ENCODE measurements at places on chromosomes 11 and 22.

DNA sequence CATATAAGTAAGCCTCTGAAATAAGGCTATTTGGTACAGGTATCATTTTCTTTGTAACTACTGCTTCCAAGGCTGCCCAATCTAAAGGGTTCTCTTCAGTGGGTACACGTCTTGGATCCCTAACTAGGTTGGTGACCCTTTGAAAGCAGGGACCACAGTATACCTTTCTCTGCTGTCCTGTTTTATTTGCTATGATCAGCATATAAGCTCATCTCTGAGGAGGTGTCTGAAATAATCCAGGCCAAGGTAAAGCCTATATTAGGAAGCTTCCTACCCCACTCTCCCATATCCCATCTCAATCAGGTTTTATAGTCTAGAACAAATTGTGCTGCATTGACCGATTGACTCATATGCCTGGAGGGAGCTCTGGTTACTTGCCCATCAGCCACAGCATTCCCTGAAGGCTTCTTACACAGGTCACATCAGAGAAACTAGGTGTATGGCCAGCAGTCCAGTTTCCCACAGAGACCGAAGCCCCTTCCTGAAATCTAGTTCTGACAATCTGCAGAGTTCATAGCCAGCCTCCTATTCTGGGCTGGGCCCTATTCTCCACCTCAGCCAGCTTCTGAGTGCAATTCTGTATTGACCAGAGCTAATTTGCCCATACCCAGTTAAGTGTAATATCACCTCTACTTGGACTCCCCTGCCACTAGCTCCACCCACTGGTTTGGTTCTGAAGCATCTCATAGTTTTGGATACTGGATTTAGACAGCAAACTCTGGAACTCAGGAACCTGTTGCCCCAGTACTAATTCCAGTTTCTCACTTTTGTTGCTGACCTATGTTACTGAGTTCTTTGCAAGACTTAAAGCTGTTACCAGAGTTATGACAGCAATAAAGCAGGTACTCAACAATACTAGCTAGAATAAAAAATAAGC, 62.1 kb upstream of the ARHGAP20 start:
- DNase-seq, result no peak

GRCh38 chr11:62909107-62909894, 11.9 kb downstream of the CHRM1 start:
- no peak for DNase-seq

DNA sequence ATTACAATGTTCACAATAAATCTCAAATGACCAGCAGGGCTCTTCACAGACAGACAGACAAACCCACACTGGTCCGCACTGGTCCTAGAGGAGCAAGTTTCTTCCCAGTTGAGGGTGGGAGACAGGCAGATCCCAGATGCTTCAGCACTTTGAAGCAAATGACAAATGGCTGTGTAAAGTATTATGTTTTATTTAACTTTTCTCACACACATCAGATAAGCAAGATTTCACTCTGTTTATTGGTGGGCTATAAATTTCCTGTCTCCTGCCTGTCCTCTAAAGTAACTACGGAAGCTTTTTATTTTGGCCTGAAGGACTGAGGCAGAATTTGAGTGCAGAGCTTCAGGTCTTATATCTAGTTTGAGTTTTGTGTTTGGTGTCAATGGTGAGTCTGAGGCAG, 174.7 kb upstream of the MTNR1B start:
- DNase-seq, result no peak

GRCh38 chr11:119473901-119474681, 51.1 kb upstream of the THY1 start:
- no peak for DNase-seq
